MG63 (cell line): ENCODE measurements at places on chromosomes 2 and 18.

GRCh38 chr2:7673853-7674252 is 756.6 kb downstream of the RNF144A start:
- DNase-seq = peak; percentile 43

GRCh38 chr2:12597610-12598009 is 119.1 kb upstream of the TRIB2 start:
- DNase-seq = peak; percentile 64

- no peak for DNase-seq
These were observed 147.0 kb downstream of the GCA start for GRCh38 chr2:162490761-162491470.

DNA sequence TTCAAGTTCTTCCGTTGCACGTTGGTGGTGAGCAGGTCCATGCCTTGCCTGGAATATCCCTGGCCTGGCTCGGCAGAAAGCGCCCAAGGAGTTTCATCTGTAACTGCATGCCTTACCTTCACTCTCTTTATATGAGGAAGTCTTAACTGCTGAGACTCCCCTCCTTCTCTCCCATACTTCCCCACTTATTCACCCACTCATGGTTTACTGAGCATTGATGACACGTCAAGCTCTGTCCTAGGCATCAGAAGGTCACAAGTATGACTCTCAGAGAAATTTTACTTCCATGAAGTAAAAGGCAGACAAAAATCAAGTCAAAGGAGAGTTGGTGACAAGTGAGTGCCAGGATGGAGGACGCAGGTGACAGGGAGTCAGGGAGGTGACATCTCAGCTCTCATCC is 68.2 kb downstream of the TBC1D8 start:
- no peak for DNase-seq

GRCh38 chr2:225282858-225283710 is 116.4 kb upstream of the NYAP2 start:
- DNase-seq = peak; percentile 64

GRCh38 chr2:164993287-164994016 is 38.1 kb upstream of the SLC38A11 start:
- no peak for DNase-seq

GRCh38 chr2:151757861-151758260 is 23.6 kb upstream of the NEB start:
- DNase-seq = no peak

- no peak for DNase-seq
These were observed 6.0 kb downstream of the POU3F3 start for GRCh38 chr2:104859766-104860450.

- DNase-seq = no peak
These were observed 209.6 kb downstream of the CYP26B1 start for GRCh38 chr2:71938108-71938507.

- DNase-seq = no peak
These were observed 12.3 kb upstream of the TTR start for GRCh38 chr18:31579375-31579774.

- no peak for DNase-seq
These were observed 381.8 kb upstream of the CRIM1 start for GRCh38 chr2:35973737-35974132.

- DNase-seq = no peak
These were observed 4.6 kb downstream of the AFG3L2 start for GRCh38 chr18:12372406-12372805.

DNA sequence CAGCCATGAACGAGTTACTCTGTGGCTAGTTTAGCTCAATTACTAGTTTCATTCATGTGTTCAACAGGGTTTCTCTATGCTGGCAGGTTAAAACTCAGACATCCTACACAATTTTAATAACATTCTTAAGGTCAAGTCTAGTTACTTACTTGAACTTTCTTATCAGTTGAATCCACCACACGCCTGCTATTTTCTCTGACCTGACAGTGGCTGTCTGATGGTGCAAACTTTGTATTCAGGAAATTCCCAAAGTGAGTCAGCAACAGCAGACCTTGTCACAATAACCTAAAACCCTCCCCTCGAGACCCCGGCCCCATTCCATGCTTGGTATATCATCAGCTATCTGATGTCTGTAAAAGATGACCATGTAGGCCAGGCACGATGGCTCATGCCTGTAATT is 20.8 kb upstream of the CIDEA start:
- no peak for DNase-seq

- DNase-seq = peak; percentile 28
These were observed 18.3 kb upstream of the EPAS1 start for GRCh38 chr2:46278952-46279351.

- peak; percentile 58 for DNase-seq
These were observed 683 bp downstream of the GBX2 start for GRCh38 chr2:236167297-236168109.

GRCh38 chr18:39425172-39425850 is 1859.7 kb upstream of the CELF4 start:
- DNase-seq = no peak

DNA sequence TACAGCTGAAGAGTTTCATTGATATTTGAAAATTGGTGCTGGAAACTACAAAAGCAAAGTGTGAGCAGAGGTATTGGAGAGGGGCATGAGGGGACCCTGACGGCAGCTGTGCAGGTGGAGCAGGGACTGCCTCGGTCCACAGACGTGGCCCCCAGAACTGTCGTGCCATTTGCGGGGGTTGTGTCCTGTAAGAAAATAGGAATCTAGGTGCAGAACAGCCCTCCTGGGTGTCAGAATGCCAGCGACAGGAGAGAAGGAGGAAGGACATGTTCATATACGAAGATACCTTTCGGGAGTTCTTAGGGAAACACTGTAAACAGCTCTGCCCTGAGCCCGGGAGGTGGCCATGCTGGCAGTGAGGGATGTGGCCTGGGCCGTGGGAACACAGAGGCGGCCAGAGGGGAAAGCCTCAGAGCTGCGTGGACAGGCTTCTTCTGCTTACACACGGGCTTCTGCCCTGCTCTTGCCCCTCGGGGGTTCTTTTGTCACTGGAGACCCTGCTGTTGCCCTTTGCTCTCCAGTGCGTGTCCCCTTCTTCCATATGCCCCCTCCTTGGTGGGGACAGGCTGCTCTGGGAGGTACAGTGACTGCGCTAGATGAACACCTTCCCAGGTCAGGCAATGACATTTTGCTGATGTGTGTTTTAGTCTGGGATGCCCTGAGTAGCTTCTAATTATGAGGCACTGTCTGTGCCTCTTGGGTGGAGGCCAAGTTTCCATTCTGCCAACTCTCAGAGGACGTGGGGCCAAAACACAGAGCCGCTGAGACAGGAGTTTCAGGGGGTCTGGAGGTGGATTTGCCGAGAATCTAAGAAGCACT is 81.9 kb upstream of the TXNDC2 start:
- no peak for DNase-seq

- no peak for DNase-seq
These were observed 47.7 kb downstream of the PLCL1 start for GRCh38 chr2:197852108-197852507.

DNA sequence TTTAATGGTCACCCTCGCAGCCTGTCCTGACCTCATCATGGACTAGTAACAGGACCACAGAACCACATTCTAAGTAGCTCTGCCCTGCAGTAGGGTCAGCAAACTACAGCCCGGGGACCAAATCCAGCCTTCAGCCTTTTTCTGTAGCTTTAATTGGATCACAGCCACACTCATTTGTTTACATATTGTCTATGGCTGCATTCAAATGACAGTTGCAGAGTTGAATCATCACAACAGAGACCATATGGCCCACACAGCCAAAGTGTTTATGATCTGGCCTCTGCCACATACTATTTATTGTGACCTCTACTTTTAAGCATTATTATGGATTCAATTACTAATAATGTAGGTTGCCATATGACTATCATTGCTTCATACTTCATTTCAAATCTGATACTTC is 47.7 kb downstream of the MAP3K19 start:
- no peak for DNase-seq

GRCh38 chr2:193894081-193894480 is 1699.3 kb upstream of the TMEFF2 start:
- DNase-seq = no peak

GRCh38 chr2:159900343-159900742 is 102.3 kb upstream of the CD302 start:
- DNase-seq = no peak
